ENCODE measurements at places on chromosomes 12 and 14.

- no peak for DNase-seq
Observed at GRCh38 chr12:49936925-49937324, 13.6 kb upstream of the AQP2 start.

DNA sequence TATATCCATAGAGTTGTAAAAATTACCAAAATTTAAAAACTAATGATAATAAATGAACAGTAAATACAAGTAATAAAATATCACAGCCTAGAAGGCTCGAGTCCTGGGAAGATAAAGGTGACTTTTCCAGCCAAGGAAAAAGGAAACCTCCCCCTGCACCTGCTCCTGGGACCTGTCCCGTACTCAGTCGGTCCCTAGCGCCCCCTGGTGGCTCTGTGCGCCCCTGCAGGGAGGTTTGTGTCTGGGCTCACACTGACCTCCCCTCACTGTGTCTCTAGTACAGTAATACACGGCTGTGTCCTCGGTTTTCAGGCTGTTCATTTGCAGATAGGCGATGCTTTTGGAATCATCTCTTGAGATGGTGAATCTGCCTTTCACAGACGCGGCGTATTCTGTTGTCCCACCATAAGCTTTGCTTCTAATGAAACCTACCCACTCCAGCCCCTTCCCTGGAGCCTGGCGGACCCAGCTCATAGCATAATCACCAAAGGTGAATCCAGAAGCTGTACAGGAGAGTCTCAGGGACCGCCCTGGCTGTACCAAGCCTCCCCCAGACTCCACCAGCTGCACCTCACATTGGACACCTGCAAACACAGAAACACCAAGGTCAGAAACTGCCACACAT is 1030.4 kb downstream of the TMEM121 start:
- no peak for DNase-seq

- DNase-seq = no peak
Observed at GRCh38 chr12:12700254-12700653, 4.3 kb upstream of the GPR19 start.

GRCh38 chr14:61453103-61453767 is 131.9 kb downstream of the PRKCH start:
- DNase-seq = no peak

DNA sequence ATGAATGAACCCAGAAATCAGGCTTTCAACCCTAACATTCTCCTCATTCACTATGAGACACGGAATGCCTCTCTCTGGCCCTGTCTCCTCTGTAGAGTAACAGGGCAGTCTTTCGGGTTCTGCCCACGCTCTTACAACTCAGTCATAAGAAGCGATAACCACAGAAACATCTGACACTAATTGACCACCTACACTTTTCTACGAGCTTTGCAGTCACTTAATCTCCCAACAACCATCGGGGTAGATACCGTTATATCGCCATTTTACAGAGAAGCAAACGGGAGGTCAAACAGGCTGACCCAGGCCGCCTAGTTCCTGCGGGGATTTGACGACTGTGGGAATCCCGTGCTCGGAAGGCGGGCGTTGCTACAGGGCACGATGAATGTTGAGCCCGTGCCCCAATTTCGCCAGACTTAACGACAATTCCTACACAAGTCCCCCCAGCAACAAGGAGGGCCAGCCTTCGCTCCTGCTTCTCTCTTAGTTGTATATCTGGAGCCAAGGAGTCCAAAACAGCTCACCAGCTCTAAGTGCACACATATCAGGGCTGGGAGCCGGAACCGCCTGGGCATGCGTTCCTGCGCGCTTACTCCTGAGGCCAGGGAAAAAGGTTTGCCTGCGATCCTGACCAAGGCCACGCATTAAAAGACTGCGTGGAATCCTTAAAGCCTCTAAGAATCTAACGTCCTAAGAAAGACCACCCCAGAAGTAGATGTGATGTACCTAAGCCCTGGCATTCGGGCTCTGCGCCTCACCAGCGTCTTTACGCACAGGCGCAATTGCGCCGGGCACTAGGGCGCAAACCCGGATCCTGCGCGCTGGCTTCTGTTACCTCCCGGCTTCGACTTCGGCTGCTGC is 38.7 kb upstream of the TBX5 start:
- no peak for DNase-seq

GRCh38 chr12:57782243-57782607 is 362 bp upstream of the TSFM start:
- no peak for DNase-seq

- DNase-seq = peak; percentile 39
Observed at GRCh38 chr14:68563251-68564131, 229.4 kb downstream of the ZFP36L1 start.

DNA sequence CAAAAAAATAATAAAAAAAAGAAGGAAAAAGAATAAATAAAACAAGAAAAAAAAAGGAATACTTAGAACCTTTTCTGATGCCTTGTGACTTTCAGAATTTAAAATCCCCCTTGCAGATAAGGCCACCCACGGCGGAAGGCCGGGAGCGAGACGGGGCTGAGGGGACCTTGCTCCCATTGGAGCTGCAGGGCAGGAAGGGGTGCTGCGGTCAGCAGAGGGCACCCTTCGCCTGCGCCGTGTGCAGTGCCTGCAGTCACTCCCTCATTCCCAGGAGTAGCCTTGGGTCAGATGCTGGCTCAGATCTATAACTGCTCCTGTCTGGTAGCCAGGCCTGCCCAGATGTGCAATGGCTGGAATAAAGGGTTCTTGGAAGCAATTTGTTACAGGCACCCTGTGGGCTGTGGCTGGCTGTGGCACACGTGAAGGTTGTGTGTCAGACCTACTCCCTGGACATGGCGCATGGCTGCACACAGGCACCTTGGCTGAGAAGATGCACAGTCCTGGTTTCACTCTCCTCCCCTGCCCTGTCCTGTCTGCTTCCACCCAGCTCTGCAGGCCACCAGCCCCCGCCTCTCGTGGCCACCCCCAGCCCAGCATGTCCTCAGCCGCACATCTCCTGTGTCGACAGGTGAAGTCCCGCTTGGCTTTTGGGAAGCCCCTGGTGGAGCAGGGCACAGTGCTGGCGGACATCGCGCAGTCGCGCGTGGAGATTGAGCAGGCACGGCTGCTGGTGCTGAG is 13.4 kb upstream of the ALDH2 start:
- DNase-seq = peak; percentile 31

- peak; percentile 19 for DNase-seq
Observed at GRCh38 chr12:14654416-14654815, 42.0 kb downstream of the GUCY2C start.

GRCh38 chr14:59244581-59244980 is 56.1 kb downstream of the DAAM1 start:
- no peak for DNase-seq

DNA sequence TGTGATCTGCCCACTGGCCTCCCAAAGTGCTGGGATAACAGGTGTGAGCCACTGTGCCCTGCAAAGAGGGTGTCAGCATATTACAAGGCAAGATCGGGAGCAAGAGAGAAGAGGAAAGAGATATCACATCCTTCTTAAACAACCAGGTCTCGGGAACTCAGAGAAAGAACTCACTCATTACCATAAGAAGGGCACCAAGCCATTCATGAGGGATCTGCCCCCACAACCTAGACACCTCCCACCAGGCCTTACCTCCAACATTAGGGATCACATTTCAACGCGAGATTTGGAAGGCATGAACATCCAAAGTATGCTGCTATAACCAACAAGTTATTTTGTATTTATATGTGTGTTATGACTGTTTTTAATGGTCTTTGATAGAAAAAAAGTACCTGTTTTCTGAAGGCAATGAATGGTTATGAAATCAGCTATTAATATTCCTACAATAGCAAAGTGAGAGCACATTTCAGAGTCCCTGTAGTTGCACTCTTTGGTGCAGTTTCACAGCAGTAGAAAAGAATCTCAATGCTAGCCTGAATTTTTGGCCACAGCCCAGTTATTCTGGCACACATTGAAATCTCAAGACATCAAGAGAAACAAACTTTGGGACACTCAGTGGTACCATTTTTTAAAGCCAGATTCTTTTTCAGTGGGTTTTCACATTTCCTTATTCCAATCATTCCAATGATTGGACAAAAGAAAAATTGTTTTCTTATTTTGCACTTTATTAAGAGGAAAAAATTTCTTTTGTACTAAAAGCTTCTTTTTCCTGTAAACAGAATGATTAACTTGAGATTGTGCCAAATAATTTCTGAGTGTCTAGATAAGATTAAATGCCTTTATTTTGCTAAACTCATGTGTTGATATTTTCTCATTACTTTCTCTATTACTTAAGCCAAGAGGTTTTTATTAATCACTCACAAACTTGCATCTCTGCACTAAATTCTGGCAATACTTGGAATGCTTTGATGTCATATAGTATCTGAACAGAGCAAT is 582.6 kb upstream of the ATP2B1 start:
- no peak for DNase-seq

- DNase-seq = no peak
Observed at GRCh38 chr12:102052192-102053061, 9.4 kb downstream of the WASHC3 start.

GRCh38 chr12:24379861-24380521 is 430.5 kb upstream of the SOX5 start:
- no peak for DNase-seq

- peak; percentile 24 for DNase-seq
Observed at GRCh38 chr12:85029456-85029855, 6.6 kb downstream of the TSPAN19 start.

- DNase-seq = no peak
Observed at GRCh38 chr12:8648576-8649205, 13.9 kb downstream of the MFAP5 start.

DNA sequence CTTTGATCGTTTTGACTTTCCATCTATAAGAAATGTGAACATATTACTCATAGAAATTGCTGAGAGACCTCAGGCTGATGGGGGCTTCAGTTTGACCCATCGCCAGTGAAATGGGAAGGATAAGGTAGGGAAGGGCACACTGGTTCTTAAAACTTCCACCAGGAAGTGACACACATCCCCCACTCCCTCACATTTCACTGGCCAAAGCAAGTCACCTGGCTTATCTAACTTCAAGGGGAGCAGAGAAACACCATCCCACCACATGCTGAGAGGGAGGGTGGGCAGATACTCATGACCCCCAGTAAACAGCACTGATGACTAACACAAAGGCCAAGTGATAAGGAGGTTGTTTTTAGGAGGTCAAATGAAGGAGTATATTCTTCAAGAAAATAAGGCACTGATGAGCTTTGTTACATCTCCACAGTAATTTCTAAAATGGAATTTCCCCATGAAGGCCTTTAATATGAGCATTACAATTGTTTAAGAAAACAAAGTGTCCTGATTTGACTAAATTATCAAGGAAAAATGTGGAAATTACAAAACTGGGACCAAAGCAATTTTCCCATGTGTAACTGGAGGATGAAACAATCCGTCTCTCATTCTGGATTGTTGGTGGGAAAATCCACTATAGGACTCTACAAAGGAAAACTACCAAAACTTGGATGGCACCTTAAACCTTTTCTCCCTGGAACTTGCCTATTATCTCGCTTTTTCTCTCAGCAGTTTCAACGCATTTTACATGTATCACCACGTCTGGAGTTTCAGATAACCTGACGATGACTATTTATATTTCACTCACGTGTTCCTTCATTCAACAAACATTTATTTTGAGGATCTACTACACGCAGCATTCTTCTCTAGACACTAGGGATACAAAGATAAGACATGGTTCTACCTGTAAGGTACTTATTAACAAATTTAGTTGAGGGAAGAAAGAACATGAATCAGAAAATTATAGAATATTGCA is 91.8 kb upstream of the EEA1 start:
- DNase-seq = no peak

DNA sequence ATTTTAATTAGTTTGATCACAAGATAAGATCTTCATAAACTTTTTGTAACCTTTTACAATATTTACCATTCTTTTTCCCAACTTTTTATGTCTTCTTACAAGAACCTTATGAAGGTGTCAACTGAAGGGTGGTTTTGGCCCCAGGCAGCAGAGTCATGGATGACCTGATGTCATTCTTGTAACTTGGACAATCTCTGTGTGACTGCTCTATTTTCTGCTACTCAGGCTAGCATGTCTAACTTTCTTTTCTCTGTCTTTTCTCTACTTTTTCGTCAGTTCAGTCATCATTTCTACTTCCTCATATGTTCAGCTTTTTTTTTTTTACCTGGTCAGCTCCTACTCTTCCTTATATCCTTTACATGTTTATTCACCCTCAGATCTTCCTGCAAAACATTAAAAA is 150.7 kb upstream of the PTPRQ start:
- DNase-seq = no peak

DNA sequence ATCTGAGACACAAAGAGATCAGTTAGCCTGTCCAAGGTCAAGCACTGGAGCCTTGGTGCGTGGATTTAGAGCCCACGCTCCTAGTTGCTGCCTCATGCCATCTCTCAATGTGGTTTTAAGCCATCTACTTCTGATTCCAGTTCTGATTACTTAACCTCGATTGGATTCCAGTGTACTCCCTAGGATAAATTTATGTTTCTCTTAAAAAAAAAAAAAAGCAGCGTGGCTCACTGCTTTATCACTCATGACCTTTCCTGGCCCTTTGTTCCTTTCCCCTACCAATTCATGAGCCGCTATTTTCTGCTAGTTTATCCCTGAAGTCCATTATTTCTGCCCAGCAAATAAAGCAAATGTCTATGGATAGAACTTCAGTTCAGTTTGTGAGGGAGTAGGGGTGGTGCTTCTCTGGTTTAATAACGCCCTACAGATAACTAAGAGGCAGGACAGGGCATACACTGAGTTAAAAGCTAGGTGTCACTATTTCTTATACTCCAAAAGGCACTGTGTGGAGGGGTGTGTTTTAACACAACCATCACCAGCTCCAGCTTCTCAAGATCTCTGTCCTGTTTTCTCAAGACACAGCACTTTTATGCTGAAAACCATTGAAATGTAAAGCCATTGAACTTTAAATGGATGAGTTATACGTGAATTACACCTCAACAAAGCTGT is 9.8 kb upstream of the PARP11 start:
- peak; percentile 13 for DNase-seq

GRCh38 chr12:93616584-93617101 is 44.2 kb downstream of the SOCS2 start:
- no peak for DNase-seq

DNA sequence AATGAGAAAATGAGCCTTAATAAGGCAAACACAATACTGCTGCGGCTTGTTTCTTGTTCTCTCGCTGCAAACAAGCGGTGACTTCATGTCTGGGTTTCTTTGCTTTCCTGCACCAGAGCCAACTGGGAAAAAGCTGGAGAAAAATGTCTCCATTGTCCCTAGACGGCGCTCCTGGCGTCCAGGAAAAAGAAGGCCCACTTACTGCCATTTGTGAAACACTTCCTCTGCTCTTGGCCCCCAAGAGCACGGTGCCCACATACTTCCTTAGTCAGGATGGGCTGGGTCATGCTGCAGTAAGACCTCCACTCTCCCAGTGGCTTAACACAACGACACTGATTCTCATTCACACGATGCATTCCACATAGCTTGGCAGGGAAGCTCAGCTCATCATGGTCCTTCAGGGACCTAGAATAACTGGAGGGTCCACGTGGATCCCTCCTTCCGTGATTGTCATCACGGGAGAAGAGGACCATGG is 86.0 kb upstream of the BCL11B start:
- DNase-seq = no peak

GRCh38 chr12:45353944-45354343 is 138.0 kb downstream of the ANO6 start:
- DNase-seq = no peak

GRCh38 chr14:77310026-77310425 is 10.7 kb downstream of the POMT2 start:
- DNase-seq = no peak

Data from fibroblast of skin of back (primary cell).